MV-4-11 (cell line): ENCODE measurements at places on chromosomes 5 and 9.

DNA sequence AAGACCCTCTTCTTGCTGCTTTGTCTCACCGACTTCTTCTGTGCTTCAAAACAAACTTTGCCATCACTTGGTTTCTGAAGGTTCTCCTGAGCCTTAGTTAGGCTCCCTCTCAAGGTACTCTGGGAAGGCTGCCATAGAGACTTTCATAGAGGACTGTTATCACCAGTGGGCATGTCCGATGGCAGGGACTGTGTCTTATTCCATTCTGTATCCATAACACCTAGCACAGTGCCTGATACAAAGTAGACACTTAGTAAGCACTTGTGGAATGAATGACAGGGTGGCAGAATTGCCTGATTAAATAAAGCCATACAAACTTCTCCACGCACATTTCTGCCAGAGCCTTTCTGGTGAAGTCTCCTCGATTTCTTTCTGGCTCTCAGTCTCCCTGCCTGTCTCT, 32.7 kb downstream of the AGXT2 start:
- no peak for DNase-seq

DNA sequence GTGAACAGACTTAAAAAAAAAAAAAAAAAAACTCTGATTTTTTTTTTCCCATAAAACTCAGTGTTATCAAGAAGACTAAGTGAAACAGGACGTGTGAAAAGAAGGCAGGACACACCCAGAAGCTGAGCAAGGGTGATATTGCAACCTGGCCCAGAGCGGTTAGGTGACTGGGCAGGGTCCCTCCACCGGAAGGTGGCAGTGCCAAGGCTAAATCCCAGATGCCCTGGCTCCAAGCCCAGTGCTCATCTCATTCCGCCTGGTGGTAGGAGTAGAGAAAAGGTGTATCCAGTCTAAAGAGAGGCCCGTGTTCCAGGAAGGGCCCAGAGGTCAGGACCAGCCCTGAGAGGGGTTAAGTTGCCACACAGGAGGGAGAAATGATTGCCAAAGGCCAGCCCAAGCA, 51.5 kb upstream of the SAP30L start:
- no peak for DNase-seq

GRCh38 chr5:76794871-76795270, 24.0 kb upstream of the F2RL1 start:
- no peak for DNase-seq

- DNase-seq: no peak
Measured at GRCh38 chr5:2802693-2803365, 51.4 kb upstream of the IRX2 start.

DNA sequence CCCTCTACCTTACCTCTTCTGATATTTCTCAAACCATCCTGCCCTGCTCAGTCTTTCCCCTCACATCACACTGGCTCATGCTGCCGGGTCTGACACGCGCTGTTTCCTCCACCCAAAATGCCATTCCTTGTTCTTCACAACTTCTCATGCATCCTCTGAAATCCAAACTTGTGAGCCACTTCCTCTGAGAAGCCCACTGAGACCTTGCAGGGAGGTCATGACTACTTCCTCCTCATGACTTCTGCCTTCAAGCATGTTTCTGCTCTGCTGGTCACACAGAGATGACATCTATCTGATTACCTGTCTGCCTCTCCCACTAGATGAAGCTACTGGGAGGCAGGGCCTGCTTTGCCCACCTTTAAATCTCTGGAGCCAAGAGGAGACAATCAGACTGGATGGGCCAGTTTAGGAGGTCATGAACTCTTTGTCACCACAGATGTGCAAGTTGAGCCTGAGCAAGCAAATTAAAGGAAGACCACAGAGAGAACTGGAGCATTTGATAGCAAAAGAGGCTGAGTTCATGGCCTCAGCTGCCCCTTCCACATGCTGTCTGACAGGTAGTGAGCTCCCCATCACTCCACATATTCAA, 119.8 kb upstream of the TBC1D2 start:
- peak; percentile 74 for DNase-seq

DNA sequence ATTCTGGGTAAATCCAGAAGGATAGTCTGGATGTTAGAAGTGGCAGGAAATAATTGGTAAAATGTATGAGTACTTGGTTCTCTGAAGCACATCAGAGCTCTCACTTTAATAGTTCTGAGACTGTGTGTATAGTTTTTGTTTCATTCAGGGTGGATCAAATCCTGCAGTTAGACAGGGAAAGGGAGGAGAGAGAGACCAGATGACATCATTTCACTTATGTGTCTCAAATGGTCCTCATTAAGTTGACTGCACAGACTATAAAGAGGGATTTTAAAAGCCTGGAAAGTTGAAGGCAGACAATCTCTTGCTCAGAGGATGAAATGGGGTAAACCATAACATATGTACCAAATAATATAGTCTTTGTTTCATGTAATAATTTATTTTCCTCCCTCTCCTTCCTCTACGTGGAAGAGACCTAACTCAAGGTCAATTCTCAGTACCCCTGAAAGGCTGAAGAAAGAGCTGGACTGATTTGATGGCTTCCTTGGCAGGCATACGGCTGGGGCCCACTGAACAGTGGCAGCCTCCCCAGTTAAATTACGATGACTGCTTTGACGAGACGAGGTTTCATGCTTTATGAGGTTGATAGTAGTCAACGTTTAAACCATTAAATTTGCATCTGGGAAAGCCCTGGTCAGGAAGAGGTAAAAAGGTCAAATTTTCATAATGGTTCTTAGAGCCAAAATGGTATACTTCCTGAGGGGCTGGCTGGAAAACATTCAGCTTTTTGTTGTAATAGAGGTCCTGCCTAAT, 395.1 kb upstream of the RPS23 start:
- DNase-seq: no peak

DNA sequence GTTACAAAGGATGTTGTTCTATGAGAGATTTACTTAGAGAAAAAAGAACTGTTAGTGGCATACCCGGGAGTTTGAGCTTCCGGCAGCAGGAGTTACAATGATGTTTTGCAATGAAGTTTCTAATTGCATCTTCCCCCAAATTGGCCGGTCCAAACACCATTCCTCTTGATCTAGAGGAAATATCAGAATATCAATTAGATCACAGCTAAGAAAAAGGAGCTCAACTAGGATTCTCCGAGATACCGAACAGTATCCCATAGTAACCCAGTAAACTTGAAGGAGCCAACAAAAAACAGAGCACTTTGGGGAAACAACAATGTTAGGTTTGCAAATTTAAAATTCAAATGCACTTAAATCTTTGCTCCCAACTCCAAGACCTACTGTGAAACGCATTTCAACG, 159.5 kb downstream of the TRPM6 start:
- DNase-seq: no peak

GRCh38 chr9:36426945-36427344, 26.9 kb upstream of the RNF38 start:
- no peak for DNase-seq

DNA sequence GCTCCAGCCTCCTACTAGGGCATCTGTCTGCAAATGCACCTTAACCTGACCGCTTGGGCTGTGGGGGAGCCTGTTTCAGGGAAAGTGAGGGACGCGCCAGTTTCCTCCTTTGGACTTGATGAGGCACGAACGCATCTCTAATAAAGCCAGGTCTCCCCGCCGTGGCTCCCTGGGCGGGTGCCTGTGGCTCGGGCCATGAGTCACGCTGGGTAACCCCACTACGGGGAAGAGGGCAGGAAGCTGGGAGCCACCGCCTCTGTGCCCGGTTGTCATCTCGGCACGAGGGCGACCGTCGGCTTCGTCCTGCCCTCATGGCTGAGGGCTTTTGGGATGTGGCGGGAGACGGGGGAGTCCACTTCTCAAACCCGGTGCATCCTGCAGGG, 12.1 kb downstream of the NOTCH1 start:
- DNase-seq: peak; percentile 70

GRCh38 chr9:128550770-128551656, 1.4 kb upstream of the SPTAN1 start:
- no peak for DNase-seq

DNA sequence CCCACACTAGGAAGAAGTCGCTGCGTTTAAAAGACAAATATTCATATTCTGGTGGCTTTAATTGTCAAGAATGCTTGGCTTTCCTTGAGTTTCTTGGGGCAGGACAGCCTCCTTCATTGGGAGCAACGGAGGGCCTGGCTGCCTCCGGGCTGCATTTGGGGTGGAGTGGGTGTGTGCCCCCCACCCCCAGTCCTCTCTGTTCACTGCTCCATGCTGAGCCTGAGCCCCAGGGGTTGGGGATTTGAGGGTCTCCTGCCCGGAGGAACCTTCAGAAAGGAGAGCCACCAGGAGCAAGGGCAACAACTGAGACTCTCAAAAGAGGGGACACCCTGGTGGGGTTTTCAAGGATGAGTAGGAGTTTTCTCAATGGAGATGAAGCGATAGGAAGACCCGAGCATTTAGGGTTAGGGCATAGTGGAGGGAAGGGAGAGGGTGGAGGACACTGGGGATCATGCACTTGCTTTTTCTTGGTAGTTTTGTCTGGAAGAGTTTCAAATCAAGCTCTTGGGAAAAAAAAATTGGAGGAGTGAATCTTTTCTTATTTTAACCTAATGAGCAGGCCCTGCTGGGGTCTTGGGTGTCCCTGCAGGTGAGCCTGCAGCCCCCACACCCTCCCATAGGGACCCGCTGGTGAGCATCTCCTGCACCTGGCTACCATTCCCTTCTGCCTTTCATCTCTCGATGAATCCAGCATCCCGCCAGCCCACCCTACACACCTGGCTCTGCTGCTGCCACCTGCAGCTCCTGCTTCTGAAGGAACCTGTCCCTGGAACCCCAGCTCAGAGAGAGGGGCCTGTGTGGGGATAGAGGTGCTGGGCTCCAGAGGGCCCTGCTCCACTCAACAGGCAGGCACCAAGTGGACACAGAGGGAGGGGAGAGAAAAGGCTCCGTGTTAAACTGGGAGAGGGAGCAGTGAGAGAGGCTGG, 4.1 kb downstream of the SLC6A19 start:
- no peak for DNase-seq

- no peak for DNase-seq
Measured at GRCh38 chr5:10633271-10634049, 69.6 kb downstream of the ANKRD33B start.

GRCh38 chr5:44002381-44002901, 386.8 kb downstream of the FGF10 start:
- DNase-seq: no peak

DNA sequence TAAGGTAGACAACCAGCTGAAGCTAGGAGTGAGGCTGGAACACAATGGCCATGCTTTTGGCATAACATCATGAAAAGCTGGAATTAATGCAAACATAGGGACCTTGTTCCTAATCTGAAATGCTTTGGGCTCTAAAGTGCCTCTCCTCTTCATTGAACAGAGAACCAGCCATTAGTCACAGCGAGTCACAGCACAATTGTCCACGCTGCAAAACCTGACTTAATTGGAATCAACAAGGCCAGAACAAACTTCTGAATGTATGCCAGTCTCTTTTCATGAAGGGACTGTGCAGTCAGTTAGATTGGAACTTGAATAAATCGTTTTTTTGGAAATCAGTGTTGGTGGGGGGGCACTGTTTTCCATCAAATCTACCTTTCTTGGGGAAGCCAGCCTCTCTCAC, 96.5 kb downstream of the JAKMIP2 start:
- no peak for DNase-seq

DNA sequence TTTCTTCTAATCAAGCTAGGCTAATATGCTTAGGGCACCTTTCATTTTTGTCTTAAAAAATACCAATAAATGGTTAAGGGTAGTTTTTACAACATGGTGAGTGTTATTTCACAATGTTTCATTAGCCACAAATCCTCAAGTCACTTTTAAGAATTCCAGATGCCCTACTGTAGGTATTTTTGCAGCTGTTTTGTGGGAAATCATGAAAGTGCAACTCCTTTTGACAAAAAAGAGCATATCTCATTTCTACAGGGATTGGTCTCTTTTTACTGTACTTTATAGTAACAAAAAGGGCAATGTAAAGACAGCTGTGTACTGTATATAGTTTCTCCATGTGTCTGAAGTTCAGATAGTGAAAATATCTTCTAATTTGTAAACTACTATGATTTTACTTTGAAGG, 28.3 kb upstream of the GAS1 start:
- no peak for DNase-seq

GRCh38 chr5:85838781-85839180, 779.0 kb upstream of the COX7C start:
- DNase-seq: no peak

DNA sequence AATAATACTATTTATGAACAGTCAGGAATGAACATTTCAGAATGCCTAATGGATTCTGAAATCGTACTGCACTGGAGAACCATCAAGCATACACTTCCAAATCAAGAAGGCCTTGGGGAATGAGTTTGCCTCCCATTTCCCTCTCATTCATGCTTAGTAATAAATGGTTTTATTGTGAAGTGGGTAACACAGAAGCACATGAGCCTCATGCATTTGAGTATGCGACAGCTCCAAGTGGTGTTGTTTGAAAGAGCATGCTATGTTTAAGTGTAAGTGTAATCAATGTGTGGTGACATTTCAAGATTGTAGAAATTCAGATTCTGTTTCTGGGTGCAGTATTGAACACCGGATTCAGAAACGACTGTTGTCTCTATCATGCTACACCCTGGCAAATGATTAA, 60.0 kb downstream of the SGCD start:
- DNase-seq: no peak

GRCh38 chr5:86786955-86787354, 169.2 kb downstream of the COX7C start:
- no peak for DNase-seq

GRCh38 chr9:78366827-78367226, 69.9 kb downstream of the PSAT1 start:
- no peak for DNase-seq

- no peak for DNase-seq
Measured at GRCh38 chr5:10351199-10351905, 2.1 kb upstream of the MARCHF6 start.

DNA sequence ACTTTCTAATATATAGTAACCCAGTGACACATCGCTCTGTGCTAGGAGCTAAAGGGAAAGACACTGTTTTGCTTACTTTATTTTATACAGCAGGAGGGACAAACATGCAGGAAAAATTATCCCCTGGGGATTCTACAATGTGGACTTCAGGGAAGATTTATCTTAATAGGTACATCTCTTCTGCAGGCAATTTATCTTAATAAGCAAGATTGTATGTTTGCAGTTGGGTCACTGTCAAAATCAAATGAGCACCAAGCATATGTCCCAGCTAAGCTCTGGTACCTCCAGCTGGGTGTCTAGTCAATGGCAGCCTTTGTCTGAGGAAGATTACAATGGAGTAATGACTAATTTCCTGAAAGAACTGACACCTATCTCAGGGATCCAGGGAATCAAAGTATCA, 309.9 kb upstream of the PANK3 start:
- no peak for DNase-seq

- peak; percentile 82 for DNase-seq
Measured at GRCh38 chr5:134813827-134814226, 31.9 kb upstream of the C5orf24 start.

DNA sequence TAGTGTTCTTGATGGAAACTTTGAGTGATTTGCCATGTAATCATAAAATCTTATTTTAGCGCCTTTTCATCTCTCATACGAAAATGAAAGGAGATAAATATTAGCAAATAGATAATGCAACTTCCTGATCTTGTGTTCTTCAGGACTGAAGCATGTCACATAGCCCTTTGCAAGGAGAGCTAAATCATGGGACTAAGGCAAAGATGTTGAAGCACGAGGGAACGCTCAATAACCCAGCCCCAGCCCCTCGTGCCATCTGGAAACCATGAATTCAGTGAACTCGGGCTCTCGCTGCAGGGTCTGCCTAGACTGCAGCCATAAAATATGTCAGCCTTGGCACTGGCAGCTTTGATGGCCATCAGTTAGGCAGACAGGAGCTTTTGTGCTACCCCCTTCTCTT, 58.2 kb downstream of the F2RL2 start:
- DNase-seq: no peak

GRCh38 chr5:77558266-77558665, 66.2 kb upstream of the WDR41 start:
- DNase-seq: no peak
